ENCODE measurements at places on chromosomes 7 and 10.

- DNase-seq: no peak
Observed at GRCh38 chr7:99396418-99397296, 11.7 kb downstream of the PDAP1 start.

DNA sequence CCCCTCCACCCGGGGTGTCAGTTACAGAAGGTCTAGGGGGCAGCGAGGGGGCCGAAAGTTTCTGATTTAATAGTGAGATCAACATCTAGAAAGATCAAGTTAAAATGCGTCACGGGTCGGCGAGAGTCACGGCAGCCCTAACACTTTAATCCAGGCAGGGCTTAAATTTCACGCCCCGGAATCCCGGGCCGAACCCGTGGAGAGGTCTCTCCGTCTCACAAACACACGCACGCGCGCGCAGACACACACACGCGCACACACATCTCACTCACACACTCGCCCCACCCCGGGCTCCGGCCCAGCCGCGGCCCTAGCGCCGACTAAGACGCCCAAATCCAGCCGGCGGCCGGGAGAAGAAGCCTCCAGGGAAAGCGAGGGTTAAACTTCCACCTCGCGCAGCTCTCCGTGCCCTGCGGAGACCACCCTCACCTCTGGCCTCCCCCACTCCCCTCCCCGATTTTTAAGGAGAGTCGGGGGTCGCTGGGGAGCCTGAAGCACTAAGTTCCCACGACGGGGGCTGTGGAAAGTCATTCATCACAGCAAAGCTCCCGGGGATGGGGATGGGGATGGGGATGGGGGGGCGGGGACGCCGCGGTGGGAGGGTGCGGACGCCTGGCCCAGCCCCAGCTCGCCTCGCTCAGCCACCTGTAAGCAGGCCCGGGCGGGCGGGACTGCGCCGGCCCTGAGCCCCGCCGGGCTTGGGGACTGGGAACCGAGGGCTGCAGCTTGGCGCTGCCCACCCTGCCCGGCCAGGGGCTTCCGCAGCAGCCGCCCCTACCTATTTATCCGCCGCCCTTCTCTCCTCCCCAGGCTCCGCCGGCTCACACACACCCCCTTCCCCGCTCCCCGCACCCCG lies 1.6 kb downstream of the PDGFA start:
- peak; percentile 68 for DNase-seq

DNA sequence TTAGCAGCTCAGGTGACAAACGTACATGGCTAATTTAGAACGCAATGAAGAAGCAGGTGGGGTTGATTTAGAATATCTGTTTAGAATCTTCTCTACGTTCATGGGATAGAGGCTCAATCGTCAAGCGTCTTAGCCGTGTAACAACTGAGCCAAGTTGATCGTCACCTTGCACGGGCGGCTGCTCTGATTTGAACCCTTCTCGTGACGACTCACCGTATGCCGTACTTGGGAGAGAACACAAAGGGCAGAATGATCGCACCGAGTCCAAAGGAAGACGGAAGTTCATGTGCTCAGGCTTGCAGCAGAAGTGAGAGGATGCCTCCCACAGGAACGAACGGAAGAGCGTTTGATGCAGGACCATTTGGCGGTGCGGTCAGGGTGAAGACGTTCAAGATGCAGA lies 108.3 kb upstream of the TCERG1L start:
- DNase-seq: no peak

DNA sequence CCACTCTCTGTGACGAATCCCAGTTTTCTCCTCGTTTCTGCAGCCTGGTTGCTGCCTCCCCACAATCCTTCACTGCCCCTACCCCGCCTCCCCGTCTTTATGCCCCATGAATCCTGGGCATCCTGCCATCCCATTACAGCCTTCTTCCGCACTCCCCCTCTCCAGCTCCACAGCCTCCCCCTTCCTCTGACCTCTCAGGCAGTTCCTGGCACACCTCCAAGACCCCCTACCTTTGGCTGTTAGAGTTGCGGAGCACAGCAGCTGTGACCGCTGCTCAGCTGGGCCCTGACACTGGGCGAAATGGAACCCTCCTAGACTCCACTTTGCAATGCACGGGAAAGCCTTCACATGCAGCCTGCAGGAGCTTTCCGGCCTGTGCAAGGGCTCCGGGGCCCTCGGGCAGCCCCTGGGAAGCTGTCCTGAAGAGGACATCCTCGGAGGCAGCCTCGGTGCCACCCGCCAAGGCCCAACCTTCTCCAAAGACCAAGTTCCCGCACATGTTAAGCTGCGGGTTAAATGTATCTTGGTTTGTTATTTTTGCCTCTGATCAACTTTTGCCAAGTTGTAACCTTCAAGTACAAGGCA lies 400.7 kb upstream of the MKI67 start:
- no peak for DNase-seq

GRCh38 chr7:103447073-103447960 lies 1.3 kb upstream of the SLC26A5 start:
- peak; percentile 65 for DNase-seq

GRCh38 chr10:111830359-111830758 lies 353.2 kb downstream of the GPAM start:
- no peak for DNase-seq

- DNase-seq: no peak
Observed at GRCh38 chr10:11255796-11256444, 238.2 kb downstream of the CELF2 start.

- DNase-seq: peak; percentile 48
Observed at GRCh38 chr7:65746398-65746669, 126.5 kb upstream of the VKORC1L1 start.

GRCh38 chr10:45464958-45465567 lies 91.0 kb downstream of the ALOX5 start:
- DNase-seq: peak; percentile 89

DNA sequence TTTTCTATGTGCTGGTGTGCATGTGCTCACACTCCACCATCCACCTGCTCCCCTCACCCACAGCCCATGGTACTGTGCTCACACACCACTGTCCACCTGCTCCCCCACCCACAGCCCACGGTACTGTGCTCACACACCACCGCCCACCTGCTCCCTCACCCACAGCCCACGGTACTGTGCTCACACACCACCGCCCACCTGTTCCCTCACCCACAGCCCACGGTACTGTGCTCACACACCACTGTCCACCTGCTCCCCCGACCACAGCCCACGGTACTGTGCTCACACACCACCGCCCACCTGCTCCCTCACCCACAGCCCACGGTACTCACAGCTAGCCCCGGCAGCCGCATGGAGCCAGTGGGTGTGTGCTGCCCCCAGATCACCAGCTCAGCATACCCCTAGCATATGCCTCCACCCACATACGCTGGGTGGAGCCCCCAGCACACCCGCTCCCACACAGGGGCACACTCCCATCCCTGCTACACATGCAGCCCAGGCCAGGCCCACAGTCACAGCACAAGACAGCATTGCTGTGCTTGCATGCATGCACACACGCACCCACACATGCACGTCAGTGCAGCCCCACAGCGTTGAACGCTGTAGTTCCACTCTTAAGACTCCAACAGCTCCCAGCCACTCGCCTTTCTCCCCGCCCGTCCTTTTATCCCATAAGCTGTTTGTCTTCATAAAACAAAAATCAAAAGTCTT lies 62.0 kb downstream of the PAX2 start:
- DNase-seq: no peak

GRCh38 chr10:118816471-118817168 lies 61.9 kb upstream of the CACUL1 start:
- no peak for DNase-seq

DNA sequence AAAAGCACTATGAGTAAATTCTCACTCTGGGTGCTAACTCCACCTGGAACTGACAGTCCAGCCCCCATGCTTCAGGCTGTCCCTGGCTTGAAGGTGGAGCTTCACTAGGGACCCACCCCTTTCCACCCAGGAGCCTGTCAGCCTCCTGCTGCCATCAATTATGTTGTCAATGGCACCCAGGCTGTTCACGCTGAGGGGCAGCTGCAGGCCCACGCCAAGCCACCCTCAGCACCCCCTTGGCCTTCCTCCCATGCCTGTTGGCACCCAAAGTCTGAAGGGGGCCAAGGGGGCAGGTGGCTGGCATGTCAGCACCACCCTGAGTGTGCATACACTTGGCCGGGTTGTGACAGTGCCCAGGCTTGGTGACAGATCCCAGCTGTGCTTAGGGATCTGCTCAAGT lies 149.3 kb downstream of the NXPH1 start:
- DNase-seq: no peak

DNA sequence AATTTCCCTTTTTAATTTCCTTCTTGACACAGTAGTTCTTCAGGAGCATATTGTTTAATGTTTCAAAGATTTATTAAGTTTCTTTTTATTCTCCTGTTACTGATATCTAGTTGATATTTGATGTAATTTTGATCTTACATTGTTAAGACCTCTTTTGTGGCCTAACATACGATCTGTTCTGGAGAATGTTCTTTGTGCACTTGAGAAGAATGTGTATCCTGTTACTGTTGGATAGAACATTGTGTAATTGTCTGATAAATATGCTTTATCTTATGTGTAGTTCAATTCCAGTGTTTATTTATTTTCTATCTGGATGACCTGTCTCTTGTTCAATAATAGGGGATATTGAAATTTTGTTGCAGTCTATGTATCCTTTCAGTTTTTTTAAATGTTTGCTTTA lies 106.7 kb downstream of the ITGB1 start:
- DNase-seq: no peak

DNA sequence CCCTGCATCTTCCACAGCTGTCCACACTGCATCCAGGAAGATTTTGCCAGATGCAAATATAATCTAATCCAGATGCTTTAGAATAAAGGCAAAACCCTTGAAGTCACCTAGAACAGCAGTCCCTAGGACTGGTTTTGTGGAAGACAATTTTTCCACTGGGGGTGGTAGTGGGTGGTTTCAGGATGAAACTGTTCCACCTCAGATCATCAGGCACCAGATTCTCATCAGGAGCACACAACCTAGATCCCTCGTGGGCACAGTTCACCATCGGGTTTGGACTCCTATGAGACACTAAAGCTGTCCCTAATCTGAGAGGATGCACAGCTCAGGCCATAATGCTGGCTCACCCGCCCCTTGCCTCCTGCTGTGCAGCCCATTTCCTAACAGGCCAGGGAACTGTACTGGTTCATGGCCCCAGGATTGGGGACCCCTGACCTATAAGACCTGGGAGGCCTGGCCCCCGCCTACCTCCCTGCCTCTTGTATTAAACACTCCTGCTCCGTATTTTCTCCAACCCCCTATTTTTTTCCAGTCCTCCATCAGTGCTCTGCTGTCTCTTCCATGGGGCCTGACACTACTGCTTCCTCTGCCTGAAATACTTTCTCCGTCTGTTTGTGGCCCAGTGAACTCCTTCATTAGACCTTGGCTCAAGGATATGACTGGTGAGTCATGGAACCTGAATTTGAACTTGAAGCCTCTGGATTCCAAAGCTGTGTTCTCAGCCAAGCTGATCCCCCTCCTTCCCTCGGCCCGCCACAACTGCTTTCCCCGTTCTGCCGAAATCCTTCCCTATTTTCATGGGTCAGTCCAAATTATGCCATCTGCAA lies 79.9 kb upstream of the RHEB start:
- peak; percentile 95 for DNase-seq

GRCh38 chr7:28575241-28575643 lies 162.9 kb downstream of the CREB5 start:
- no peak for DNase-seq

DNA sequence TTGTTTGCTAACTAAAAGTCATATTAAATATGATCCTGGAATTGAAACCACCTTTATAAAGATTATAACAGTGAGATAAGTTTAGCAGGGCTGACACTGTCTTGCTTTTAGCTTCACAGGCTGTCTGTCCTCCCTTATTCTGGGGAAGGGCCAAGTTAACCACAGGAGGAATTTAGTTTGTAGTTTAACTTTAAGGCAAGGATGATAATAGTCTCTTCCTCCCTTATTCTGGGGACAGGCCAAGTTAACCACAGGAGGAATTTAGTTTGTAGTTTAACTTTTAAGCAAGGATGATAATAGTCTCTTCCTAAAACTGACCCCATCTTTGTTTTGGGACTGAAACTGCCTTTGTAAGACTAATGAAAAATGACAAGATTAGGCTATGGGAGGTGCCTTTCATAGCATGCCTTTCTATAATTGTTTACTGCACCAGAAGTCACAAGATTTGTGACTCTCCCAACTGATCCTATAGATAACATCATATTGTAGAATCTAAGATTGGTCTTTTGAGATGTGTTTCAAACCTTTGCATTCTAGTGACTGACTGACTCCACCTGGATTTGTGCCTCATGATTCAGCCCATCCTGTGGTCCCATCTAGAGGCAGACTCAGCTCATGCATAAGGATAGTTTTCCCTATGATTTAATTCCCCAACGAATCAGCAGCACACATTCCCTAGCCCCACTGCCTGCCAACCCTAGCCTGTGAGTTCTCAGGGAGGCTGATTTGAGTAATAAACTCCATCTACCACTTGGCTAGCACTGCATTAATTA lies 212.0 kb downstream of the MAGI2 start:
- peak; percentile 24 for DNase-seq

GRCh38 chr7:1713502-1714484 lies 43.7 kb downstream of the ELFN1 start:
- no peak for DNase-seq

GRCh38 chr10:124025660-124026588 lies 67.5 kb downstream of the CHST15 start:
- no peak for DNase-seq

DNA sequence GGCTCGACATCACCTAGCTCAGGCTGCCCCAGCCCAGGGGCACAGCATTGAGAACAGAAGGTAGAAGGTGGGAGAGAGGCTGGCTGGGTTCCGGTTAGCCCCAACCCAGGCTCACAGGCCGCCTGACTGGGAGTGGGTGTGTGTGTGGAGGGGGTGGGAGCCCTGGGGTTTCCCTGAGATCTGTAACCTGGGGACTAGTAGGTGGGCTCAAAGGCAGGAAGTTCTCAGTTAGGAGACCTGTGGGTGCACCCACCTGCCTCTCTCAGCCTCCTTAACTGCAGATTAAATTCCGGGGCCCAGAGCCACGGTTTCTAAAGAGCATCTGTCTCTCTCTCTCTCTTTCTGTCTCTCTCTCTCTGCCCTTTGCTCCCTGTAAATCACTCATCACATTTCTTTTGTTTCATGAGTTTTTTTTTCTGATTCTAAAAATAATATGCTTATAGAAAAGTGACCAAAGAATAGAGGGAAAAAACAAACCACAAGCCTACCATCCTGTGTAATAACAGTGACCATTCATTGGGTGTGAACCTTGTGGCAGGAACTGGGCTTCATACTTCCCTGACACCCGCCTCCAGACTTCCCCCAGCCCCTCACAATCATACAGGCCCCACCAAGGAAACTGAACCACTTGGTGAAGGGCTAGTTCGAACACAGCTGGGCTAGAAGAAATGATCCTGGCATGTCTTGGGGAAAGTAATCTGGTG lies 83.4 kb upstream of the SMNDC1 start:
- DNase-seq: no peak

DNA sequence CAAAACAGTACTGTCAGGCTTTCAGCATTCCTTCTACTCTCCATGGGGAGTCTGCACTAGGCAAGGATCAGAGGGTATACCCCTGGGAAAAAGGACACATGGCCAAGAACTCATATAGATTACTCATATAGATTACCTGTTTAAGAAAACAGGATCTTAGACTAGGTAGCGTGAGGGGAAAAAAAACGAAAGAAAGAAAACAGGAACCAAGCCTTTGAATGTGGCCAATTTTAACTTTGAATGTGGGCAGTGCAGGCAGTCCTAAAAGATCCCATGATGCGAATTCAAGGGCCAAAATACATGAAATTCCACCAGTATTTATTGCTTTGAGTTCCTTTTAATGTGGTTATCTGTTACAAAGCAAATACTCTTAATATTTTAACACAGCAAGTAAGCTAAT lies 108.6 kb upstream of the TAC1 start:
- no peak for DNase-seq

GRCh38 chr7:11369696-11370095 lies 396.0 kb downstream of the PHF14 start:
- no peak for DNase-seq

All from hepatic stellate cell (primary cell).